ENCODE measurements at places on chromosomes 5 and 9.

DNA sequence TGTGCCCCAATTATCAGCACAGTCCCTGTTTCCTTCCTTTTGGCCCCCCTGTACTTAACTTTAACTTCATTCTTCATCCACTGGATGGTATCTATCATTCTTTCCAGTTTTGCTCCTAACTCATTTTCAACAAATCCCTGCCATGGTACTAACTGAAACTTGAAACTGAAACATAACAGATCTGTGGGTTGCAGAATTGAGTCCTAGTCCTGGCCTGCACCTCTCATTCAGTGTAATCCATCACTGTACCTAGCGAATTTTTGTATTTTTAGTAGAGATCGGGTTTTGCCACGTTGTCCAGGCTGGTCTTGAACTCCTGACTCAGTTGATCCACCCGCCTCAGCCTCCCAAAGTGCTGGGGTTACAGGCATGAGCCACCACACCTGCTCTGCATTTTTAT, 15.3 kb upstream of the PIK3R1 start:
- DNase-seq: no peak

GRCh38 chr9:114936581-114936980, 6.2 kb upstream of the TNFSF8 start:
- no peak for DNase-seq

DNA sequence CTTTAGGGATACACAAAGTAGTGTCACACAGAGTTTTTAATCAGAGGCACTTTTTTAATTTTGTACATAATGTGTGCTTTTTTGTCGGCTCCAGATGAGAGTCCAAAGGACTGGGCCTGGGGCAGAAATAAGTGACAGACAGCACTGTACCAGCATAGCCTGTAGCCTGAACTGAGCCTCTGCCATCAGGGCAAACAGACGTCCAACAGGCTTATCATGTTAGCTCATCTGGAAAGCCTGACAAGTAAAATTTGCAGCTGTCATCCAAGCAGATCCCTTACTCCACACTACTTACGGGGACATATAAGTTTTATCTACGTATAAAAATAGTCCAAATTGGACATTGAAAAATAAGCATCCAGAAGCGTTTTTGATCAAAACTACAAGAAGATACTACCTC, 233.1 kb upstream of the GAS1 start:
- DNase-seq: no peak

GRCh38 chr5:169581580-169582227, 1.9 kb upstream of the SPDL1 start:
- DNase-seq: no peak

DNA sequence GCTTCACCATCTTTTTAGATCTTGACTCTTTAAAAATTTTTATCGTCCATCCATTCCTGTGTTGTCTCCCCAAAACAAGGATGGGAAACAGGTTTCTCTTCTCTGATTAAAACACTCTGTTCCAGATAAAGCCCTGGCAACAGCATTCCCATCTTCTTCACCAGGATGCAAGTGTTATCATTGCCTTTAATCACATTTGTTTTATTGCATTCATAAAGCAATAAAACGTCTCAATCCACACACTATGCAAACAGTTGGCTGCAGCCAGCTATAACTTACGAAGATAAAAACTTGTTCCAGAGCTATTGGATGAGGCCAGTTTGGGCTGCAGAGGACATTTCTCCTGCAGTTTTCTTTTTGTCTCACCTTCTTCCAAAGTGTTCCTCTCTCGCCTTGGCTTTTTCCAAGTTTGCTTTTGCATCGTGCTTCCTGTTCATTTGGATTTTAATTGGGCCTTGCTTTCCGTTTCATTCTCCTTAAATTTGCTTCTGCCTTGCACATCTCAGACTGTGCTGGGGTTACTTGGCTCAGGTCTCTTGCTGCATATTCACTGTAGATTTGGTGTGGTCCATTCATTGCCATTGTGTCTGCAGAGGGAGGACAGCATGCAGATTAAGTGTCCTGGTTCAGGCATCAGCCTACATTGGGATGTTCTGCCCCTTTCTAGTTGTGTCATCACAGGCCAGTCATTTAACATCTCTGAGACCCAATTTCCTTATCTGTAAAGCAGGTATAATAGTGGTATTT, 136.5 kb upstream of the LIFR start:
- no peak for DNase-seq

GRCh38 chr5:53971131-53971530, 339.2 kb downstream of the ARL15 start:
- no peak for DNase-seq

DNA sequence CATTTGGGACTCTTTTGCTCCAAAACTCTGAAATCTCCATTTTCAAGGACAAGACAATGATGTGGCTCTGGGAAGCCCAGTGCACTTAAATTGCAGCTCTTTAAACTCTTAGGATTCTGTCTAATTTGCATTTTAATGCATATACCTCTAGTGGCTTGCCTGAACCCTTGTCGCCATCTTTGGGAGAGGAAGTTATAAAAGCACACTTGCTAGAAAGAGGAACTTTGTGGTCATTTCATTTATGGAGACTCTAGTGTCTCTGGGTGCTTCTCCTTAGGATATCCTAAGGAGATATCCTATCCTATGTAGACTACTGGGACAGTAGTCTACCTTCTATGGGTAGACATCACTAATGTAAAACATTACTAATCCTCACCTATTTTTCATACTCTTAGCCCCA, 77.3 kb upstream of the SLC1A3 start:
- no peak for DNase-seq

DNA sequence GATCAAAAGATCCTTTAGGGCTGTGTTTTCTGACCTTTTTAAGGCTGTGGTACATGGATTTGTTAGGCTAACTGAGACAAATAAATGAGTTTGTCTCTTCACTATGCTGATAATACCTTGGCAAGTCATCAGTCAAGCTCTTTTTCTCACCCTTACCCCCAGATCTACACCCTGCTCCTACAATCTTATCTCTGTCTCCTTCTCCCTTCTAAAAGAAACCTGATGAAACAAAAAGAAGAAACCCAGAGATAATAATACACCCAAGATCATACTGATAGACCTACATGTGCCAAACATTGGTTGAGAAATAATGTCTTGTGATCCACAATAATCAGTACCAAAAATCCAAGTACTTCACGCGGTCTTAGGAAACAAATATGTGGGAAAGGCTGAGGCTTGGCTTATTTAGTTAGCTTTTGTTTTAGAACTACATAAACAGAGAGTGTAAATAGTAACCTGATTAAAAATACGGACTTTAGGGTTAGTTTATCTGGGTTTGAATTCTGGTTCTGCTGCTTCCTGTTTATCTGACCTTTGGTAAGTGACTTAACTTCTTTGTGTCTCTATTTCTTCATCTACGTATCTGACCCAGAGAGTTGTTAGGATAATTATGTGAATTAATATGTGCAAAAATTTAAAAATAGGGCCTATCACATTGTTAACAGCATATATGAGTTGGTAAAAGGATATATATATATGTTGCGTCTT, 24.8 kb upstream of the PDCD1LG2 start:
- DNase-seq: no peak

DNA sequence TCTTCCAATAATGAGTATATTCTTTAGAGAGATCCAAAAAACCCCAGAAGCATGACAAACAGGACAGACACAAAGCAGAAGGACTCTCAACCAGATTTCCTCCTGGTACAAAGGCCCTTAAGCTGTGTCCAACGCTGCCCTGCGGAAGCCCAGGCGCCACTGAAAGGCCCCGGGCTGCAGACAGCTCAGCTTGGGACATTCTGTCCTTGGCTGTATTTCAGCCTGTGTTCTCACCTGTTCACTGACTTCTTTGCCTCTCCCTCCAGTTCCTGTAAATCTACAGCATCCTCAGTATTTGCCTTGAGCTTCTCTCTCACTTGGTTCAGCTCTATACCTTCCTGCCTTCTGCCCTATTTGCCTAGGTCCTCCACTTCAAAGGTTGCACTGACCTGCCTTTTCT, 96.5 kb downstream of the SH3TC2 start:
- no peak for DNase-seq

DNA sequence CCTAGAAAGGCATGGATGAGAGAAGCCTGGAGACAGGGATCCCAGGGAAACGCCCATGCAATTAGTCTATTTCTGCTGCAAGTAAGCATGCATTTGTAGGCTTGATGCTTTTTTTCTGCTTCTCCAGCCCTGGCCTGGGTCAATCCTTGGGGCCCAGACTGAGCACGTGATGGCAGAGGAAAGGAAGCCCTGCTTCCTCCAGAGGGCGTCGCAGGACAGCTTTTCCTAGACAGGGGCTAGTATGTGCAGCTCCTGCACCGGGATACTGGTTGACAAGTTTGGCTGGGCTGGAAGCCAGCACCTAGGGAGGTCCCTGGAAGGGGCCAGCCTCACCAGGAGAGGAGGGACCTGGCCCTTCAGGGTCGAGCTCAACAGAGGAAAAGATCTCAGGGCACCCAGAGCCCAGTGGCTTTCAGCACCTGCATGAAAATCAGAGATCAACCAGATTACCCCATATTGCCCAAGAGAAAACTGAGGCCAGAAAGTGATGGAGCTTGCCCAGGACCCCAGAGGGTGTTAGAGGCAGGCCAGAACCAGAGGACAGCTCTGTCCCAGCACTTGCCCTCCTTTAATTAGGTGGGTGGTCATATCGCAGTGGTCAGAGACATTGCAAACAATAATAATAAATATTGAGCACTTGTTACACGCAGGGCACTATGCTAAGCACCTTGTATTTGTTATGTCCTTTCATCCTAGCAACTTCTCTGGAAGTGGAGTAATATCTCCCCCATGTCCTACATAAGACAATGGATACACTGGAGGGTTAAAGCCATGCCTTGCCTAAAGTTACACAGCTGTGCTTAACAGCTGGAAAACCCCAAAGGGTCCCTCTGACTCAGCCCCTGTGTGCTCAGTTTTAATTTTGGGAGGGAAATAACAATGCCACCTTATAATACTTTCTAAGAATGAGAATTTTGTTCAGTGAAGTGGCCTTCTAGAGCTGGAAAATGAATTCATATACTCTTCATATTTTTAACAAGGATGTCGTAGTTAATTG, 67.1 kb downstream of the KLF4 start:
- DNase-seq: no peak

- DNase-seq: no peak
Observed at GRCh38 chr5:177553671-177554429, 513 bp downstream of the FAM193B start.

GRCh38 chr5:73629456-73629855, 3.5 kb downstream of the ARHGEF28 start:
- DNase-seq: no peak

GRCh38 chr9:109498195-109499092, at the start of gene PTPN3:
Gene PTPN3, minus strand, starts transcription at chr9:109498307. Its CDS starts 34,873 bp downstream, at chr9:109463434.
- no peak for DNase-seq

GRCh38 chr5:101846496-101846895, 449.6 kb downstream of the SLCO4C1 start:
- no peak for DNase-seq

DNA sequence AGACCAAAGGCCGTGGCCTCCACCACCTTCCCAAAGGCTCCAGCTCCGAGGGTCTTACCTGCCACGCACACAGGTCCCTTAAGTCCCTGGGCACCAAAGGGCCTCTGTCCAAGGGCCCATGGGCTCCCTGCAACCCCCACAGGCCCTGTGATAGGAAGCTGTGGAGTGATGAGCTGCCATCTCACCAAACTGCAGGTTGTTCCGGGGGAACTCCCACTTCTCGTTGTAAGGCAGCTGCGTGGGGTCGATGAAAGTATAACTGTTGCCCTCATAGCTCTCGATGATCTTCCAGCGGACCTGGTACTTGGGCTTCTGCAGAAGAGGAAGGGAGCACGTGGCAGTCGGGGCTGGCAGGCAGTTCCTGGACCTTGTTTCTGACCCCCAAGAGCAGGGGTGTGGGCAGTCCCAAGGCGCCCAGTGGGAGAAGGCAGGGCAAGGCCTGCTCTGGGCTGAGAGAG, 24.8 kb downstream of the CSF1R start:
- DNase-seq: no peak

DNA sequence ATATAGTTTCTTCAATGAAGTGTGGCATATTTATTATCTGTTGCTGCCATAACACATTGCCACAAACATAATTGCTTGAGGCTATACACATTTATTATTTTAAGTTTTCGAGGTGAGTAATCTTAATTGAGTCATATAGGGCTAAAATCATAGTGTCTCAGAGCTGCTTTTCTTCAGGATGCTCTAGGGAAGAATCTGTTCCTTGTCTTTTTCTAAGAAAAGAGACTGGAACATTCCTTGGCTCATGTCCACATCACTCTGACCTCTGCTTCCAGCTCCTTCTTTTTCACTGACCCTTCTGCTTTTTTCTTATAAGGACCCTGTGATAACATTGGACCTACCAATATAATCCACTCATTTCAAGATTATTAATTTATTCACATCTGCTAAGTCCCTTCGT, 632.4 kb upstream of the TYRP1 start:
- DNase-seq: no peak

GRCh38 chr9:33442125-33442524, 5.3 kb downstream of the AQP3 start:
- no peak for DNase-seq

DNA sequence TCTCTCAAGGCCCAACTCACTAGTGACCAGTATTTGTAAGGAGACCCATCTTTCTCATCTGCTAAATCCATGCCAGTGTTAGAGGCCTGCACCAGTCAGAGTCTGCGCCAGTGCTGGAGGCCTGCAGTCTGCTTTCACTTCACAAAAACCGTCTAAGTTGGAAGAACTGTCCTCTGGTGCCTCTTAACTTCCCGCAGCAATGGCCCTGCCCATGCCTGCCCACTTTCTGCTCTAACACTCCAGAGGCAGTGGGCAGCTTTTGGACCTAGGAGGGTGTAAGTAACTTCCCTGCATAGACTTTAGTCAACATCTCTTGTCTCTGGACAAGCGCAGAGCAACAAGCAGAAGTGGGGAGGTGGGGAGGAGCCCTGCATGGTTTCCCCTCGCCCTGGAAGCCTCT, 152.9 kb downstream of the AUH start:
- no peak for DNase-seq

- no peak for DNase-seq
Observed at GRCh38 chr9:119088002-119088547, 281.2 kb downstream of the BRINP1 start.

- DNase-seq: no peak
Observed at GRCh38 chr9:73474625-73475024, 323.0 kb downstream of the ANXA1 start.

DNA sequence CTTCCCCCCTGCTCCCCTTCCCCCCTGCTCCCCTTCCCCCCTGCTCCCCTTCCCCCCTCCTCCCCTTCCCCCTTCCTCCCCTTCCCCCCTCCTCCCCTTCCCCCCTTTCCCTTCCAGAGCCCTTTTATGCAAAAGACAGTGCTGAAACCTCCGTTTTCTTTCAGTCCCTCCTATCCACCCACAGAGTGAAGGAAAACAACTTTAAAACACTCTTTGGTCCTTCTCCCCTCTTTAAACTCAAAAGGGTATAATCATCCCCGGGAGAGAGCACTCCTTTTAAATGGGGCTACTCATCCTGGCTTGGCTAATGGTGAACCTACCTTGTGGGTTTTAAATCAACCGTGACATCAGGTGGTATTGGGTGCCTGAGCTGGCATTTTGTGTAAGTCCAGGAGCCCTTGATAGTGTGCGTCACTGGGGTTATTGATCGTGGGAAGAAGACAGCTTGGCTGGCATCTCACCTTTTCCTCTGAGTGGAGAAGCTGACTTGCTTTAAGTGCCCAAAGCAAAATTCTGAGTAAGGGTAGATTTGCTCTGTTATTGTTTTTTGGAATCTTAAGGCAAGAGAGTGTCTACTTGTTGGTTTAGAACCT, 2.7 kb downstream of the LARP1 start:
- DNase-seq: no peak

- DNase-seq: no peak
Observed at GRCh38 chr5:135062216-135063055, 28.4 kb upstream of the PITX1 start.

All from keratinocyte (primary cell).